ENCODE measurements at places on chromosomes 11 and 22.

- no peak for DNase-seq
Measured at GRCh38 chr22:36819112-36819511, 2.3 kb upstream of the PVALB start.

DNA sequence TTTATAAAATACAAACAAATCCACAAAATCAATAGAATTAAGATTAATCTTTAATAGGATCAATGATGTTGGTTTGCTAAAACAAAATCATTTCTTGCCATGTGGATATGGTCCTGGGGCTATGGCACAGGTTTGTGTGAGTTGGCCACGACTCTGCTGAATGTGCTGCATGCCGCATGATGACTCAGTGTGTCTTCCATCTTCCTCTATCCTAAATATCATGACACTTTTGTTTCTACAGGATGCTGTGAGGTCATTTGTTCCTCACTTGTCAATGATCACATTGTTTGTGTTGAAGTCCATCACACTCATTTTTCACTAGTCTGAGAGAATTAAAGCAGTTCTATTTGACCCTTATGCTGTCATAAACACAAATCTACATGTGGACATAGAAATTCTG lies 167.2 kb upstream of the ZBED5 start:
- no peak for DNase-seq

DNA sequence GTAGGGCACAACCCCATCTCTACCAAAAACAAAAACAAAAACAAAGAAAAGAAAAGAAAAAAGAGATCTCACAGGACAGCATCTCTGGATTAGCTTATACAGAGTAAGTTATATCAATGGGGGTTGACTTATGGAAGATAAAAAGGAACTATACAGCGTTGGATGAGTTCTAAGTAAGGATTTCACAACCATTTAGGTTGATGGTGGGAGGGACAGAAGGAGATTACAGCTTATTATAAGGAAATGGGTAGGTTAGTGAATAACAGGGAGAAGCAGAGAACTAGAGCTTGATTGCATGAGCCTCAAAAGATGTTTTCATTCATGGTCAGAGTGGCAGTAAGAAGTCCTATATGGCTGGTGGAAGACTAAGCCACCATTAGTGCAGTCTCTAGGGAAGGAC lies 60.3 kb downstream of the CECR2 start:
- no peak for DNase-seq

DNA sequence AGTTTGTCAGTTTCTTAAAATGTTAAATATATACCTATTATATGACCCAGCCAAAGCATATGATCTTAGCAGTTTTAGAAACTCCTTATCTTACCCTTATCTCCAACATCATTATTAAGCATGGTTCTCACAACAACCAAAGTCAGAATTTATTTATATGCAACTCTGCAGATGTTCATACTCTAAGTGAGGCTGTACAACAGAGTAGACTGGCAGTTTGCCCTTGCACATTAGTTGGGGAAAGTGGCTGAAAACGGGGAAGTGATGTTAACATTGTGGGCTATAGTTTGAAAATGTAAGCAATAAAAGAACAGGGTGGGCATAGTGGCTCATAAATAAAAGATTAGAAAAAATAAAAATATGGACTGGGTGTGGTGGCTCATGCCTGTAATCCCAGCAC lies 49.7 kb downstream of the ATG16L2 start:
- no peak for DNase-seq

DNA sequence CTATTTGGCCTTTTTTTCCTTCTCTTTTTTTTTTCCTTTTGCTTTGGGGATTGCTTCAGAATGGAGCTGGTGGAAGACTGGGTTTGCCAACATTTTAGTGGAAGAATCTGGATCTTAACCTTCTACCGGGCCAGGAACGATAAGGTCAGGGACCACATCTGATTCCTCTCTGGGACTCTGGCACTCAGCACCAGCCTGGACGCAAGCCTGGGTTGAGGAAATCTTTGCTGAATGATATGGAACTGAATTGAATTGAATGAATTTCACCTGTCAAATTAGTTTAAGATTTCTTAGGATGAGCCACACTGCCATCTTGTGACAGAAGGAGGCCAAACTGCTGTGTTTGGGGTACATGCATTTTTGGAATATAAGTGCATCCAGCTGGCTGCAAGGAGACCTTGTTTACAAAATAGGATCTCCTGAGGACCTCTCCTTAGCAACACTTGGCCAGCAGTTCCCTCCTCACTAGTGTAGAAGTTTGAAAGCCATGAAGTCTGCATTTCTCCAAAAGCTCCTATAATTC lies 30.4 kb downstream of the TPBGL start:
- DNase-seq, result no peak

GRCh38 chr11:119120639-119121007 lies 757 bp upstream of the HINFP start:
- DNase-seq, result no peak

GRCh38 chr11:34643846-34644245 lies 23.0 kb downstream of the EHF start:
- no peak for DNase-seq

DNA sequence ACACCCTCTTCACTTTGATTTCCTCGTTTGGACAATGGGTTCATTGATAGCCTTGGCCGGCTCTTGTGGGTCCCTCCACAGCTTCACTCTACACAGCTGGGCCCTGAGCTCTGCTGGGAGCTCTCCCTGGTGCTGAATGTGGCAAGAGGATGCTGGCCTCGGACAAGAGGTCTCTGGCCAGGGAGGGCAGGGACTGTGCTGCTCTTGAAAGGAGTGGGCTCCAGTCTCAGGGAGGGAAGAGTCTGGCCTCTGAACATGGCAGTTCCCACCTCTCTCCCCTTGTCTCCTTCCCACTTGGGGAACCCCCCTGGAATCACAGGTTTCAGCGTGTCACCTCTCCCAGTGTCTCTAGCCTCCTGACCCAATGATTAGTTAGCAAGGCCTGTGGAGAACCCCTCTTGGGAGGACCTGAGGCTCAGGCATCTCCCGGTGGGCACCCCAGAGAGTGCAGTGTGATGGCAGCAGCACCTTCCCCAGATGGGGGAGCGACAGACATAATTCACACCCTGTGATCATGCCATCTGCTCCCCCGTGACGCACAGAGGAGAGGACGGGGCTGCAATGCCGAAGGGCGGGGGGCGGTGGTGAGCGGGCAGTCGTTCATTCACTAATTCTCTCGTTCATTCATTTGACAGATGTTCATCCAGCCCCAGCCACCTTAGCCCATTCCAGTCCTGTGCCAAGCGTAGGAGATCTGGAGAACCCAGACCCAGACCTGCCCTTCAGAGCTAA lies 2.8 kb upstream of the CABP7 start:
- no peak for DNase-seq

GRCh38 chr22:17492247-17492646 lies 71.1 kb upstream of the SLC25A18 start:
- no peak for DNase-seq

DNA sequence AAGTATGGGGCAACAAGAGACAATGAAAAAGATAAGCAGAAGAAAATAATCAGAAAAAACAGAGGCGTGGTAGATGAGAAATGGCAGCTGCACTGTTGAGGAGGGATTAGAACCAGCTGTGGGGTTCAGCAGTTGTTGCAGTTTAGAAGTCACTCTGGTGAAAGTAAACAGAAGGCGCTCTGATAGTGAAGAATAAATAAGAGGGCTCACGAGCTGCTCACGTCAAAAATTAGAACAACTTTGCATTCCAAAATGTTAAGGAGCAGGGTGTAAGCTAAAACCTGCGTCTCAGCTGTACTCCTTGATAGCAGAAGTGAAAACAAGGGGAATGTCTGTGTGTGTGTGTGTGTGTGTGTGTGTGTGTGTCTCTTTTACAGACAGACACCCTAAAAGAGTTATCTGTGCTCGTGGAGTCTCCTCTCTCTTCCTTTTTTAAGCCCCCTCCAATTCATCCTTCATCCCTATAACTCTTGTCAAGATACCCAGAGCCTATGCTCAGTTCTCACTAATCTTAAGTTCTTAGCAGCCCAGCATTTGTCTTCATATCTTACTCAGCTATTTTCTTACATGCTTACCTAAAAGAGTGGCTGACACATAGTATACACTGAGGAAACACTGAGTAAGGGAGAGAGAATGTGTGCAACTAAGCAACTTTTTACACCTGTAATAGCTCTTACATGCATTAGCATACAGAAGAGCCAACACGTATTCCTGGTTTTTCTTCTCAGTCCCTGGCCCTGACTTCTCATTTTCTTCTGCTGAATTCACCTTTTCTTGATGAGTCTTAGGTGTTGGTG lies 8.9 kb downstream of the TTC17 start:
- DNase-seq, result no peak

DNA sequence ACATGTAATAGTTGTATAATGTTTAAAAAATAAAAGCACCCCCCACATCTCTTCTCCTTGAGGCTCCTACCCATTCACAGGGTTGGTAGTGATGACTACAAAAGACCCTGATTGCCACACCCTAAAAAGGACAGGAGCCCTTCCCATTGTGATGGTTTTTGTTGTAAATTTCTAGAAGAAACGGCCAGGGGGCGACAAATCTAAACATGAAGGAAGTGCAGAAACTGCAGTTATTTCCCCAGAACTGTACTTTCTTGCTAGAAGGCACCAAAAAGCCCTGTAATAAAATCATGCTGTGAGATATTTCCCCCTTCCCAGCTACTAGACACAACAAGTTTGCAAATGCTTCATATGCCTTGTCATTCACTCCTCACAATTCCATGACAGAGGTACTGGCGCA lies 10.8 kb downstream of the PRR5L start:
- DNase-seq, result no peak

DNA sequence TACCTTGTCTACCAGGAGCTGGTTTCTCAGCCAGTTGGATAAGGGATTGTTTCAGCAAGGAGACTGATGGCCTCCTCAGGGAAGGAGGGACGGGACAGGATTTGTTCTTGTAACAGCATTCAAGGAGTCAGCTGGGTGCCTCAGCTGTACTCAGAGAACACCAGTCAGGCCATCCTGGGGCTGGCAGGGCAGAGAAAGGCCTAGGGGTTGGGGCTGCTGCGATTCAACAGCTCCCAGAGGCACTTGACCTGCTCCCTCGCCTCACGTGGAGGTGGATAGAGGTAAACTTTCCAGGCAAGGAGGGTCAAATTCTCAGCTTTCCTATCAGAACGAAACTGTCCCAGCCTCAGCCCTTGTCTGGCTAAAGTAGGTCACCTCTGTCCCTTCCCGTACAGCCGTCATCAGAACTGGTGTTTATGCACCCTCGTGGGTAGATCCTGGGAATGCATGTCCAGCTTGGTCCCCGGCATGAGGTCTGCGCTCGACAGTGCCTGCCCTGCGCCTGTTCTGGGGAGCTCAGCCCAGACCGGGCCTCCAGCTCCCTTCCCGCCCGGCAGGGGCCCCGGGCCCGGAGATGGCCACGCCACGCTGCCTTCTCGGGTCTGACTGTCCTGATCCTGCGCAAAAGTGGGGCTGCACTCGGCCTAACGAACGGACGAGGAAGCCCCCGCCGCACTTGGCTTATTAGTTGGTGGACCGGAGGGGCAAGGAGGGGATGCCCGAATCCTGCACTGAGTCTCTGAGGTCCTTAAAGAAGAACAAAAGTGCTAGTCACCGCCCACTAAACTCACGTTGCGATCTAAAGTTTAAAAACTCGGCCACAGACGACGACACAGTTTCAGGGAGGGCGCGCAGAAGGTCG lies 762 bp upstream of the CCDC134 start:
- no peak for DNase-seq

DNA sequence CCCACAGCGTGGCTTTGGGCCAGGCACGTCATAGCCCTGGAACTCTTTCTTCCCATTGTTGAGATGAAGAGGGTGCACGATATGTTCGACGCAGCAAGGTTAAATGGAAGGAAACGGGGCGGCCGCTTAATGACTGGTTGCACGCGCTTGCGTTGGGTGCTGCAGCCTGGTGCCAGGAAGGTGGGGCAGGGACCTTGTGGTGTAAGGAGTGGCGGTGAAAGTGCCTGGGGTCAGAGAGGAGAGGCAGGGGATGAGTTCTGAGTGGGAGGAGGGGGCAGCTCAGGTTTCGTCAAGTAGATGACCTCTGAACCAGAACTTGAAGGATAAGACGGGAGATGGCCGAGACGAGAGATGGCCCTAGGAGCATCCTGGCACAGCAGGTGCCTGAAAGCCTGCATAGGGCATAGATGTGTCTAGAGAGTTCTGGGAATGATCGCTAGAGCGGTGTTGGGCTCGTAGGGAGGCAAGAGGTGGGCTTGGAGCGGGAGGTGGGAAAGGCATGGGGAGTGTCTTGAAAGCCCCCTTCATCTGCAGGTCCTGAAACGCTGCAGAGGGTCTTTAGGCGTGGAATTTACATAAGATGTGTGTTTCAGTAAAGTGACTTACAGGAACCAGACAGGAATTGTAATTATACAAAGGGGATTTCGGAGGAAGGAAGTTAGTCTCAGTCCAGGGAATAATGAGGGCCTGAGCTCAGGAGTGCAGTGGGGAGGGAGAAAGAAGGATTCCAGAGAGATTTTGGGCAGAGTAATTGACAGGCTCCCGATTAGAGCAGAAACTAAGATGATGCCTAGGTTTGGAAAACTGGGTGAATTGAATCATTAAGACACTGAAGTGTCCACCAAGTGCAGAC lies 43.2 kb upstream of the CLDN5 start:
- DNase-seq, result no peak

DNA sequence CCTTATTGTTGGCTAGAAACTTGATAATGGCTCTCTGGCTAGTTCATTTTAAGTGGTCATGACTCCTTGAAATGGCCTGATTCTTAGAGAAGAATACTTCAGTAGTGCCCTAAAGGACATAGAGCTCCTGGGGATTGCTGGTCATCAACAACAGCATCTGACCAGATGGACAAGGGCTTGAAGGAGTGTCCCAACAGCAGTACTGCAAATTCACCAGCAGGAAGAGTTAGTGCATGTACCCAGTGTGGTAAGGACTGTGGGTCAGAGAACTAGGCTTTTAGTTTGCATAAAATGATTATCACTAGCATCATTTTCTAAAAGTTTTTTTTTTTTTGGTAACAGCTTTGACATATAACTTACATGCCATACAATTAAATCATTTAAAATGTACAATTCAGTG lies 39.5 kb upstream of the CUL5 start:
- no peak for DNase-seq

GRCh38 chr11:114185436-114185835 lies 110.8 kb upstream of the NNMT start:
- DNase-seq, result no peak

GRCh38 chr11:111963931-111964340 lies 26.8 kb downstream of the DIXDC1 start:
- no peak for DNase-seq

DNA sequence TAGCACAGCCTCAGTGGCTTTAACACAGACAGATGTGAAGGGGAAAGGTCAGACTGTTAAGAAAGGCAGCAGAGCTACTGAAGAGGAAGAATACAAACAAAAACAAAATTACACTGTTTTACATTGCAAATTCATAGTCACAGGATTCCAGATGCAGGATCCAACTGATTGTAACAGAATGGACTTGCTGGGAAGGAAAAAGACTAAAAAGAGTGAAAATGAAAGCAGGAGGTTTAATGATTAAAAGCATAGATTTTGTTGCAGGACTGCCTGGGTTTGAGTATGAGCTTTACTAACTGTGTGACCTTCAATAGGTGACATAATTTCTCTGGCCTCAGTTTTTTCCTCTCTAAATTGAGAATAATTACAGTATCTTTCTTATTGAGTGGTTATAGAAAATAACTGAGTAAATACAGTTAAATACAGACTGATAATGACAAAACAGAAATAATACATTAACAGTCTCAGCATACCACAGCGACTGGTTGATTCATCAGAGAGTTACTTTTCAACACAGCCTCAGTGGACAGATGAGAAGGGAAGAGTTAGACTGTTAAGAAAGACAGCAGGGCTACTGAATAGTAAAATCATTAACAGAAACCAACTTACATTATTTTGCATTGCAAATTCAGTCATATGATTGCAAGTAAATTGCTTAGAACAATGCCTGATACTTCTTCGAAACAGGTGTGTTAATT lies 704.2 kb upstream of the TENM4 start:
- no peak for DNase-seq

- no peak for DNase-seq
Measured at GRCh38 chr11:35293035-35293434, 126.3 kb downstream of the SLC1A2 start.

Data from effector CD8-positive, alpha-beta T cell (primary cell).